NB4 (cell line): ENCODE measurements at places on chromosomes 1 and 21.

DNA sequence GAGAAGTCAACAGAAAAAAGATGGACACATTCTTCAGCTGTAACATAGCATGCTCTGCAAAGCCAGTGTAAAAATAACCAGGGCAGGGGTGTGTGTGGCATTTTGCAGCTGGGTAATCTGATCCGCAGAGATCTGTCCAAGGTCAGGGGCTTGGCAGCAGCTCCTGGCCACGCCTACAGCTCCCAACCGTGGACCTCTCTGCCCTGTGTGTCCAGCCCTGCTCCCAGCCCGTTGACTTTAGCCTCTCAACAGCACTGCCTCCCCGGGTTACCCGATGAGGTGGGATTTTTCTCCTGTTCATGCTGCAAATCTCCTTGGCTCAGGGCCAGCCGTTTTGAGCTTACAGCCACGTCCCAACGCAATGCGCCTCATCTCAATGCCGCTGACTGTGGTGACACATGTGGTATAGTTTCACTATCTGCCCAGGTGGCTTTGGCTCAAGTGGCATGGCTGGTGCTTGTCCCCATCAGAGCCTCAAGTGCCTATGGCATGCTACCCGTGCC is 68.1 kb downstream of the VWA5B1 start:
- DNase-seq = no peak

- DNase-seq = peak; percentile 25
Observed at GRCh38 chr21:38202811-38203210, 54.0 kb upstream of the KCNJ15 start.

- DNase-seq = no peak
Observed at GRCh38 chr21:42347601-42348327, 3.0 kb downstream of the TFF2 start.

GRCh38 chr1:54663725-54664124 is 22.1 kb downstream of the MROH7 start:
- DNase-seq = no peak

DNA sequence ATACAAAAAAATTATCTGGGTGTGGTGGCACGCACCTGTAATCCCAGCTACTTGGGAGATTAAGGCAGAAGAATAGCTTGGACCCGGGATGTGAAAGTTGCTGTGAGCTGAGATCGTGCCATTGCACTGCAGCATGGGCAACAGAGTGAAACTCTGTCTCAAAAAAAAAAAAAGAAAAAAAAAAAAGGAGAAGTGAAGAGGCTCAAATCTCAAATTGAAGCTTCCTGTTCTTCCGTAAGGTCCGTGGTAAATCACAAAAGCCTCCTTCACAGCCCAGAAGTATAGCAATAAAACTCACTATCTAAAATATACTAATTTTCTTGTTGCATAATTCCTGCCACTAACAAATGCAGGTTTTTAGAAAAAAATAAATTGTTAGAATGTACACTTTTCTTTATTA is 498.2 kb upstream of the BRINP3 start:
- DNase-seq = no peak

GRCh38 chr1:7967651-7968050 is 6.1 kb downstream of the PARK7 start:
- no peak for DNase-seq

GRCh38 chr21:33063907-33064622 is 5.9 kb upstream of the OLIG1 start:
- DNase-seq = no peak

DNA sequence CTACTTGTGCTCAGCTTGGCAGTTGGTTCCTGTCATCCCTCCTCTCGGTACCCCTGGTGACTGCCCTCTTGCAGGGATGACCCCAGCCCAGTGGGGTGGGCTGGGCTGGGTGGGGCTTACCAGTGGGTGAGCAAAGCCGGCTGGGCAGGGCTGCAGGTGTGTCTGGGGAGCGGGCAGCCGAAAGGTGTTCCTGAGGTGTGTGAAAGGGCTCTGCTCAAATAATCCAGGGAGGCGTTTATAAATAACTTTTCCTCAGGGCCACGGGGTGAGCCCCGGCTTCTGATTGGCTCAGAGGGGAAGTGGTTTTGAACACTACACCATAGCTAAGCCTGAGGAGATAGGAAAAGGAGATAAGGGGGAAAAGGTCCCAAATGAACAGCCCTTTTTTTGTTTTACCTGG is at the start of gene SLC26A9:
Gene SLC26A9, minus strand, starts transcription at position 212 of the 400 bp plus-strand sequence. CDS start 7,636 bp downstream, outside the sequence.
- no peak for DNase-seq

DNA sequence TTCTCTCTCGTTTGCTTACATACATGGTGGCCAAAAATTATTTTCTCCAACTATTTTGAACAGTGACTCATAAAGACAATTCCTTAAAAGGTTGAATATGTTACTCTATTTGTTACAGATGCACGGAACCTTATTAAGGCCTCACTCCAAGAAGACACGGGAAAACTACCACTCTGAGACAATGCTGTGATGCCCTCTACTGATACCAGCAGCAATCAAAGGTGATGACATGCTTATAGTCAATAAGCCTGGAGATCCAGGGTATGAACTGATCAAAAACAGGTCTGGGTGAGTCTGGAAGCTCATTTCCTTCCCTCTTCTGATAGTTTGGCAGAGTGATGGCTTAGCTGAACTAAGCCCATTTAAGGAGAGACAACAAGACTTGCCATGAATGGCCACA is 563.0 kb downstream of the LRRIQ3 start:
- DNase-seq = no peak

GRCh38 chr1:193841857-193842256 is 655.4 kb upstream of the B3GALT2 start:
- DNase-seq = no peak

DNA sequence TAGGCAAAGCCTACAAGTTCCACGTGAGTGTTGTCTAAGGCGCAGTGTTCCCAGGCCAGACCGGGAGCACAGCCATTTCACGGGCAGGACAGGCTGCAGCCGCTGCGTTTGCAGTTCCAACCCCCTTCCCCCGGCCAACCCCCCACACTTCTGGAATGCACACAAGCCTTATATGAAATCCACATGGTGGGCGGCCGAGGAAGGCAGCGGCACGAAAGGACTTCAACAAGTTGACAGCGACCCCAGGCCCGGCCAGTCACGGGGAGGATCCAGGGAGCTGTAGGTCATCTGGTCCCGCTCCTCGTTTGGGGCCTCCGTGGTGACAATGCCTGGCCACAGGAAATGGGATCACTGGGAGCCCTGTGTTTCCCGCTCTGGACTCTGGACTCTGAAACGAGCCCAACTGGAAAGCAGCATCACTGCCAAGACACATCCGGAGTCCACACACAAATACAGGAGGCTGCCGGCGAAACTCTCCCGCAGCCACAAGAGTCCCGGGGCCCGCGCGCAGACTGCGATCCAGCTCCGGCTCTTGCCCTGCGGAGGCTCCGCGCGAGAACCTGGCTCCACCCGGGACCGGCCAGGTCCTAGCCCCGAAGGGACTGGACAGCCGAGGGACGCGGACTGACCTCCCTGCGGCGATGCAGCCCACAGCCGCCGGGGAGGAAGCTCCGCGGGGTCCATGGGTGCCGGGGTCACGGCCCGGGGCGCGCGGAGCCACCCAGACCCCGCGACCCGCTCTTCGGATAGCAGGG is 794 bp downstream of the NID1 start:
- no peak for DNase-seq

- DNase-seq = no peak
Observed at GRCh38 chr1:192445241-192445640, 128.4 kb downstream of the RGS21 start.

- DNase-seq = no peak
Observed at GRCh38 chr21:25979845-25980616, 190.5 kb downstream of the APP start.

- DNase-seq = peak; percentile 34
Observed at GRCh38 chr1:20597650-20598049, 8.8 kb downstream of the CDA start.

DNA sequence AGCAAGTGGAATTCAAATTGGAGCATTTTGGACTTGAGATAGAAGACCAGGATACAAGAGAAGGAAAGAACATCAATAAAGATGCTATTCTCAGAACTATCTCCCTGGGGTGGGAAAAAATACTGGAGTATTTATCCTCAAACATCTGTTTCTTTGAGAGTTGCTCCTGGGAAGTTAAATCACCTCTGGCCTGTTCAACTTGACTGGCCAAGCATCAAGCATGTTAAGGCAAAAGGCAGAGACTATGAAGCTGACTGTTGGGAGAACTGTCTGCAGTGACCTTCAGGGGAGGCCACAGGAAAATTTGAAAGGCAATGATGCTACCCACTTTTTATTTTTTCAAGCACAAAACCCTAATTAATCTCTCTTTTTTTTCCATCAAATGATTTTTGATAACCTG is 239.0 kb downstream of the NTNG1 start:
- no peak for DNase-seq

DNA sequence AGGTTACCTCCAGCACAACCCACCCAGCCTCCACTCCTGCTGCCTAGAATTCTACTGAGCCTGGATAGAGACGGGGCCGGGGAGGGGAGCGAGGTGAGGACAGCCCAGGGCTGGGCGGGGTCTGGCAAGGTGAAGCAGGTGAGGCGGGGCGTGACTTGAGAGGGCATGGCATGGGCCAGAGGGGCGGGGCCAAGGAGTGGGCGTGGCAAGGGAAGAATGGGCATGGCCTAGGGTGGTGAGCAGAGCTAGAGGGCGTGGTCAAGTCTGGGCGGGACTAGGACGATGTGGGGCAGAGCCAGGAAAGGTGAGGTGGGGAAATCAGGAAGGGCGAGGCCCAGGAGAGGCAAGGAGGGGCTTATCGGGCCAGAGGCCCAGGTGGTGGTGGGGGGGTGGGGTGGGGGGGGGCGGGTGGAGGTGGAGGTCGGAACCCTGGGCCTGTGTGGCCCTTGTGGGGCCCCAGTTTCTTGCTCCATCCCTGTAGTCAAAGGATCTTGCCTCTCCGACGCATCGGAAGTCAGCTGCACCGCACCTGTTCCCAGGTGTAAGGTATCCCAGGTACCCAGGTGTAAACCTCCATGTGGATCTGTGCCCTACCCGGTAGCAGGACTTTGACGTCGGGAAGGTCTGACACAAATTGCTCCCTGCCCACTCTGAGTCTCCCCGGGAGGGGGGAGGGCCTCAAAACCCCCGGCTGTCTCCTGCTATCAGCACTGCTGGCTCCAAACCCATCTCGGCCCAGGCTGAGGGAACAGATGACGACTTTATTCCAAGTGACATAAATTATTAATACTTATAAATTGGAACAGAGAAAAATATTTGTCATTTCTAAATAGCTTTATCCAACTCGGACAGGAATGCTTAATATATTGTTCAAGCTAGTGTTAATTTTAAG is 32.9 kb upstream of the UTS2 start:
- DNase-seq = no peak

DNA sequence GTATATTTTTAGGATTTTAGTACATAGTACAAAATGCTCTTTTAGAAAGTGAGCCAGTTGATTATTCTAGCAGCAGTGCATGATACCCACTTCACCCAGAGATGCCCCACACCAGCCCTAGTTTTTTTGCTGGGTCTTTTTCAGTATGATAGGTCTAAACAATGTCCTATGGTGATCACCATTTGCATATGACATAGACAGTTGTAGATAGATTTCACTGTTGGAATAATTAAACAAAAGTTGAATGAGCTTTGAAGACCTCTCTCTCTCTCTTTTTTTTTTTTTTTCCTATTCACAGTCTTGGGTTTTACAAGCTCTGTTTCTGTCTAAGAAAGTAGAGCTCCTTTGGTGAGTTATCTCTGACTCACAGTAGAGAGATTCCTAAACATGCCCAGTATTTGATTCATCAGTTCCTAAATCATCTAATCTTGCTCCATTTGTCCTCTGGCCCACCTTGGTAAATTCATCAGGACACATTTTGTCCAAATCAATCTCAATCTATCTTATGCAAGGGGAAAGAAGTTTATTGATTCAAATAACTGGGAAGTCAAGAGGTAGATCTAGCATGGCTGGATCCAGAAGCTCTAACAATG is 44.7 kb upstream of the VAV3 start:
- no peak for DNase-seq

DNA sequence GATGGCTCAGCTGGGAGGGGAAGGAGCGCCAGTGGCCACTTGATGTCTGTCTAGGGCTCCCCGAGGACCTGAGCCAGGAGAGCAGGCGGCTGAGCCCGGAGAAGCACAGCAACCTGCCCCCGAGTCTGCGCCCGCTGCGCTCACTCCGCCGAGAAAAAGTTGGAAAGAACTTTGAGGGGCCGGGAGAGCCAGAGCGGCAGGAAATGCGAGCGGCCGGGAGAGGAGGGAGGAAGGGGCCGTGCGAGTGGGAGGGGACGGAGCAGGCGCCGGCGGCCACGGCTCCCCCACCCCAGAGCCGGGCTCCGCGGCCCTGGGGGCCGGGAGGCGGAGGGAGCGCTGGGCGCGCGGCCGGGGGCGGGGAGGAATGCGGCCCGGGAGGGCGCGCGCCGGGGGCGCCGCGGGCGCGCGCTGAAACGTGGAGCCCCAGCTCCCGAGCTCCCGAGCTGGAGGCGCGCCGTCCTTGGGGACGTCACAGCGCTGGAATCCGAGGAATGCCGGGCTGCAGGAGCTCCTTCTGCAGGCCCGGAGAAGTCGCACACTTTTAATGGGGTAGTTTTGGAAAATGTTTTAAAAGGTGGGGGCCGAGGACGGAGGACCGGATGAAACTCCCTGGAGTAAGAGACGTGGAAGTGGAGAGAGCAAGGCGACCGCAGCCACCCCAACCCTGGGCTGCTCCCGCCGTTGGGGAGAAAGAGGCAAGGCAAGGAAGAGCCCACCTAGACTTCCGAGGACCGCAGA is at the start of gene PTPN14:
Gene PTPN14, minus strand, starts transcription at position 167 of the 738 bp plus-strand sequence. CDS start 86,799 bp downstream, outside the sequence.
- peak; percentile 55 for DNase-seq

GRCh38 chr1:42328047-42328625 is 6.9 kb downstream of the FOXJ3 start:
- DNase-seq = no peak

DNA sequence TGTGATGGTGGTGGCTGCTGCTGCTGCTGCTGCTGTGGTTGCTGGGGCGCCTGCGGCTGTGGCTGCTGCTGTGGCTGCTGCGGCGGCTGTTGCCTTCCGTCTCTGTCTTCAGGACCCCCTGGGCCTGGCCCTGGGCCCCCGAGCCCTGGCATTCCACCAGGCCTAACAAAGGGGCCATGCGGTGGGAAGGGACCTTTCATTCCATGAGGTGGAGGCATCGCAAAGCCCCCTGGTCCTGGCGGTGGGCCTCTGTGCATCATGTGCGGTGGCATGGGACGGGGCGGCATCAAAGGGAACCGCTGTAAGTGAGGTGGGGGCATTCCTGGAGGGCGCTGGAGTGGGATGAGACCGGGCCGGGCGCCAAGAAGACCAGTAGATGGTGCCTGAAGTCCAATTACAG is 12.4 kb downstream of the SOD1 start:
- DNase-seq = no peak

- DNase-seq = no peak
Observed at GRCh38 chr21:24737296-24737850, 869.9 kb downstream of the MRPL39 start.
